ENCODE measurements at places on chromosomes 5 and 9. TPM values are rescaled to one million over a fixed set of nuclear protein-coding genes. Genes with fewer than 3 reads are reported as not detected.

DNA sequence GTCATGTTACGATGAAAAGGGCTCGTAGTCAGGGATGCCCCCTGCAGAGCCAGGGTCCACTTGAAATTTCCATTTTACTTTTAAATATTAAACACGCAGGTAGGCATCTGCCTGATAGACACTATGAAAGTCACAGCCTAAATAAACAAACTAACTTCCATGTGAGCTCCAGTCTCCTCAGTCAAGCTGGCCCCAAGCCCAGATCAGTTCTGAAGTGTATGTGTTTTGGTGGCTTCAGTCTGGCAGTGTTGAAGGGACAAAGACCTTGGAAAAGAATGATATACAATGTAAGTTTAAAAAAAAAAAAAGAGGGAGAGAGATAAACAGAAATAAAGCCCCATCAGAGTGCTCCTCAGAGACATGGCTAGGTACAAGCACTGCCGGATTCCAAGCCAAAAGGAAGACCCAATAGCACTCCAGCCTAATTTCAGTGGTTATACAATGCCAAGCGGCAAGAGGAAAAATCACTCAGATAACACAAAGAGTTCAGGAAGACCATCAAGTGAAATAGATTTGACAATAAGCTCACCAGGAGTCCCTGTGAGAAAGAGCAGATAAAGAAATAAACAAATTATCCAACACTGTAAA lies 181.0 kb downstream of the BNC2 start:
- DNase-seq: no peak

DNA sequence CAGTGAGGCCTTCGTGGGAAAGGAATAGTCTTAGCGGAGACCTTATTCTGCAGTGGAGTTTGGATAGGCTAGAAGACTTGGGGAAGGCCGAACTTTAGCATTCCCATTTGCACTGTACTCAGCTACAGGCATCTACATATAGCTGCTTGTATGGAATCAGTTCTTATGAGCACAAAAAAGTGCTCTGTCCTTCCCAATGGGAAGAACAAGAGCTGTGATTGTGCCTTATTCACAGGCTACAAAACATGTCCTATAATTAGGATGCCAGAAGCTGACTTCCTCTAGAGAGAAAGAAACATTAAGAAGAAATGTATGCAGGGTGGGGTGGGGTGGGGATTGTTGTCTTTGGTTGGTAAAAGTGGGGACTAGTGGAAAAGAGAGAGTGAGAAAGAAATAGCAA lies 154.7 kb downstream of the ATP10B start:
- no peak for DNase-seq

The IDNK gene
- polyA plus RNA-seq: 12.9 TPM

The ADGRD2 gene
- polyA plus RNA-seq: not detected

GRCh38 chr5:90408571-90409317 lies 812 bp downstream of the CETN3 start:
- no peak for DNase-seq

- DNase-seq: no peak
Measured at GRCh38 chr5:32539981-32540845, 45.1 kb upstream of the SUB1 start.

Measured in large intestine (tissue), 12 donors.